ENCODE measurements at places on chromosomes 11 and 22.

DNA sequence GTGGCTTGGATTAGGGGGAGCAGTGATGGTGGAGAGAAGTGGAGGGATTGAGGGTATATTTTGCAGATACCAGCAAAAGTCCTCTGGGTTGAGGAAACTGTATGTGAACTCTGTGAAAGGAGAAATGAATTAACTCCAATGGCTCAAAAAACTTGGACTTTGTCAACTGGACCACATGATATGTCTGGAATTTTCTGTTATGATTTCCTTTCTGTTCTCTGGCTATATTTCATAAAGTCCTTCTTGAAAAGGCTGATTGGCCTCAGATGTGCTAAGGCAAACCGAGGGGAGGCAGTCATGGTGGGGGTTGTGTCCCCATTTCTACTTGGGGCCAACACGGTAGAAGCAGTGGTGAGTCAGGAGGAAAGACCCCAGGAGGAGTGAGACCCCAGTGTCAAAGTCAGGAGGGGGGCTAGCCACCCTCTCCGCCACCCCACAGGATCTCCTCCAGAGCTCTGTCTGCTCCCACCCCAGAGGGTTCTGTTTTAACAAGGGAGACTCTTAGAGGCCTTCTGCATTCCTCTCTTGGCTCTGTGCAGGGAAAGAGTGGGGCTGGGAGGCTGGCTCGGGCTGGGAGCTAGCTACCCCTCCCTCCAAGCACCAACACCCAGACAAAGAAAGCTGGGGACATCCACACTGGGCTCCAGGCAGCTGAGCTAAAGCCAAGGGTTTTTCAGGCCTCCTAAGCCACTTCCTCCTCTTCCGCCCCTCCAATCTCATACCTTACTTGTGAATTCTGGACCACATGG lies 13.8 kb downstream of the CHRDL2 start:
- DNase-seq: no peak

GRCh38 chr11:68666849-68667248 lies 17.5 kb upstream of the GAL start:
- DNase-seq: no peak

- no peak for DNase-seq
These were observed 22.0 kb downstream of the RSPH14 start for GRCh38 chr22:23119494-23120414.

DNA sequence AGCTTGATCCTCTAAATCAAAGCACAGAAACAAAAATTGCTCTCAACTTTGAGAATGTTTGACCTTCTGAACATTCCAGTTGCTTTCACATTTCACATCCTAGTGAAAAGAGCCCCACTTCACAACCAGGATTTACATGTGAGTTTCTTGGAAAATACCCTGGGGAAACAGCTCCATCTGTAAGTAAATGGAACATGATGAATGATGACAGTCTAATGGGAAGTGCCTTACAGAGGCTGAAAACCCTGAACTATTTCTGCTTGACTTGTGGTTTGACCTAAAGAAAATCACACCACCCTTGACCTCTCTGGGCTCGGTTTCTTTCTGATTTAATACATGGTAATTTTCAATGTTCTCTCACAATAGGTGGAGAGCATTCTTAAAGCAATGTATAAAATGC lies 499.4 kb upstream of the API5 start:
- DNase-seq: no peak

GRCh38 chr11:22466809-22467208 lies 128.6 kb downstream of the SLC17A6 start:
- DNase-seq: peak; percentile 37

- DNase-seq: no peak
These were observed 22.5 kb downstream of the KRTAP5-5 start for GRCh38 chr11:1652026-1652425.

GRCh38 chr11:134045799-134046635 lies 22.9 kb upstream of the JAM3 start:
- peak; percentile 31 for DNase-seq

DNA sequence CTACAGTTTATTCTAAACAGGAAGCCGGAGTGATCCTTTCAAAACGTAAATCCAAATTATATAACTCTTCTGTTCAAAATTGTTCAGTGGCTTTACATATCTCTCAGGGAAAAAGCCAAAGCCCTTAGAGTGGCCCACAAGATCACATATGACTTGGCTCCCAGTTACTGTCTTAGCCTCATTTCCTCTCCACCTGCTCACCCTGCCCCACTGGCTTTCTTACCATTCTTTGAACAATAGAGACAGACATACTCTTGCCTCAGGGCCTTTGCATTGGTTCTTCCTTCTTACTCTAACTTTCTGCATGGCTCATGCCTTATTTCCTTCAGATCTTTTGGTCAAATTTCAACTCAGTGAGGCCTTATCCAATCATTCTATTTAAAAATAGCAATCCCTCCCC lies 52.1 kb downstream of the STIM1 start:
- no peak for DNase-seq

- no peak for DNase-seq
These were observed 1.6 kb downstream of the MCAM start for GRCh38 chr11:119315131-119316015.

Measured in fibroblast of villous mesenchyme (primary cell).